ENCODE measurements at places on chromosomes 6 and 20.

DNA sequence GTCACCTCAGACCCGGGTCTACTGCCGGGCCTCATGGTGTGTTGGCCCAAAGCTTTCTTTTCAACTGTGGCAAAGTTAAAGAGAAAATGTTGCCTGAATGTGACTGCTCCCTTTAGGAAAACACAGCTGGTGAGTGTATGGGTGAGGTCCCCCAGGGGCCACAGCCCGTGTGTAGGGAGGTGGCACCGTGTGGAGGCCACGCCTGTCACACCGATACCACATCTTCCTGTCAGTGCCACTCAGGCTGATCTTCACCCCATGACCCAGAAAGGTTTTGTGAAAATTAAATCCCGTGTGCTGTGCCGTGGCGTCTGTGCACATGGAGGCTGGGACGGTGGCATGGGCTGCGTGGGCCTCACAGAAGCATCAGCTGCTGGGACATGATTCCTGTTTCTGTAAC is 10.7 kb upstream of the ADRM1 start:
- DNase-seq, result no peak

- no peak for DNase-seq
Observed at GRCh38 chr6:152637296-152638047, at the start of gene SYNE1. Gene SYNE1 (minus strand): TSS chr6:152637362. CDS start chr6:152628331, 9,031 bp downstream.

- DNase-seq, result no peak
Observed at GRCh38 chr20:13515796-13516558, 122.8 kb downstream of the TASP1 start.

- no peak for DNase-seq
Observed at GRCh38 chr20:15848995-15849610, 724.1 kb downstream of the KIF16B start.

GRCh38 chr20:42338294-42339201 is 720.4 kb upstream of the CHD6 start:
- DNase-seq, result no peak

DNA sequence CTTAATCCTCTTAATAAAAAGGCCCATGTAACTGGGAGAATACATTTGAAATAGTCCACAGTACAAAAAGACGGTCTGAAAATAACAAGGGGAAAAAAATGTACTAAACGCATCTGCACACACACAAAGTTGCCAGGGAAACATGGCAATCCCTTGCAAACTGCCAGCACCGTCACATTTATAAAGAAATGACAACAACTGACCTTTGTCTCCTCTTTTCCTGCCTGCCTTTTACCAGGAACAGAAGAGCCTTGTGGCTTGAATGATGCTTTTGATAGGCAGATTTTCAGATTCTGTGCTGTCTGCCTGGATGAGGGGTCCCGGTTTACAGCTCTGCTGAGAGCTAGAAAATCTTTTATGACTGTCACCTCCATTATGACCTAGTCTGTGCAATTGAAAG is 308.6 kb upstream of the ZFP64 start:
- no peak for DNase-seq

GRCh38 chr6:167832497-167833395 is 6.0 kb downstream of the AFDN start:
- no peak for DNase-seq

DNA sequence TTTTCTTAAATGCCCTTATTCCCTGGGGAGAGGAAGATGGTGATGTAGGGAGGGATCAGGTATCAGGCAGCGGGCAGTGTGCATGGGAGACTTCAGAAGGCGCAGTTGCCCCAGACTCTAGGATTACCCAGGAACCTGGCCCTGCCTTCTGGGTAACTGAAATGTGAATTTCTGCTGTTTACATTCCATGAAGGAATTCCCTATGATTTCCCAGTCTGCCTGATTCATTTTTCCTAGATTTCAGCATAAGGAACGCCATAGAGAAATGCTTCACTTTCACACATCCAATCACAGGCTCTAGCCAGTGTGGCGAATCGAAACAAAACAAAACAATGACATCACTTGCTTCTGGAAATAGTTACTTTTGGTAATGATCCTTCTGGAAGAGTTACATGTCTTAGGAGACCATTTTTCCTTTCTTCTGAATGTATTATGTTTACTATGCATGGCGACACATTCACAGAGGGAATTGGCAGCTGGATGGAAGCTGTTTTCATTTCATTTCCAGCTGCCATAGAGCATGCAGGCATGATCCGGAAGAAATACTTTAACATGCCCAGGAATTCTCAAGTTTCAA is 33.3 kb downstream of the LRP11 start:
- DNase-seq, result no peak

DNA sequence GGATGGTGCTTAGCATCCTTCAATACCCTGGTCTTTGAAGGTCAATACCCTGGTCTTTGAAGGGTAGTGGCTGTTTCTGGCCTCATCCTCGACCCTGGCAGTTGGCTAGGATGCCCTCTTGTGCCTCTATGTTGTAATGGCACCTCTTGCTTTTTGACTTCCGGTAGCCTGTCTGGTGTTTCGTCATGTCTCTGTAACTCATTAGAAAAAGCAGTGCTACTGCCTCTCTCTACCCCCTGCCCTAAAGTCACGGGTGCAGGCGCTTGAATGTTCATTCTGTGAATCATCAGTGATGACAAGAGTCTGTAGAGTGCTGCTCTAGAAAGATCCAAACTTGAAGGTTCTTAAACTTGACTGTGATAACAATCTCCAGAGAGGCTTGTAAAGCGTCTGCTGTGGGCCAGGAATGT is 28.3 kb downstream of the RSPO4 start:
- peak; percentile 77 for DNase-seq

GRCh38 chr6:88683734-88684133 is 279.7 kb downstream of the RNGTT start:
- no peak for DNase-seq
